Stimulated activated CD4-positive, alpha-beta T cell treated with anti-CD3 and anti-CD28 coated beads, Interleukin-4, amount 100 ng/mL, for 4 hours (primary cell): ENCODE measurements at places on chromosomes 2 and 18.

DNA sequence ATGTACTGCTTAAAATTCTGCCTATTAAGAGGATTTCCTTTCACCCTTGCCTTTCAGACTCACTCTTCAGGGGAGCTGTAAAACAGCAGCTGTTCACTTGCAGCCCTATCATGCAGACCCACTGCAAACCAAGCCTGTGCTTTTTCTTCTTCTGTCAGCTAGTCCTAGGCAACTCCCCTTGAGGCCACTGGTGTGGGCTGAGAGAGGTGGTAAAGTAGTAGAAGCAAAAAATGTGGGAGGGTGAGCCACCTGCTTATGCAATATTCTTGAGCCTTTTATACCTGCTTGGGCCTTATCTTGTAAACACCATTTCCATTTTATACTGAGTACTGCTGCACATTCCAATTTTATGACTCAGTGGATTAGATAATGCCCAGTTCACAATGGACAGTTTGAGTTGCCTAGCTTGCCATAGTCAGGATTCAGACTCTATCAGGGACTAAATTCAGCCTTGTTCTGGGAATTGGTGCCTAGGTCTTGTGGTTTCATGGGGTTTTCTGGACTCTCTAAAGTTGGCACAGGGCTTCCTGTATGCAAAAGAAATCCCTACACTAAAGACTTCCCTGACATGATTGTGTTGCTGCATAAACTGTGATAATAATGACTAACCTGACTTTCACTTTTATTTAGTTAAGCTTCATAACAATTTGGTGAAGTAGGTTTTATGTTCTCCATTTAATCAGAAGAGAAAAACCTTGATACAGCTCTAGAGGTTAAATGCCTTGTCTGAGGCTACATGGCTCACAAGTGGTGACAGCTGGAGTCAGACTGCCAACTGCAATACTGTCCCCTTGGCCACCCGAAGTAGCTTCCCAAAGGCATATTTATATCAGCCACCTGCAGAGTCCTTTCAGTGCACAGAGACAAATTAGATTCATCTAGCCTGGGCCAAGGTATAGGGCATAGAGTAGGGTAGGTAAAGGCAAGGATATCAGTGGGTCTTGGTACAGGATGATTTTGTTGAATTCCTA is 47.4 kb upstream of the KDM3A start:
- DNase-seq, result no peak

- no peak for DNase-seq
Observed at GRCh38 chr2:137168552-137168951, 403.2 kb downstream of the THSD7B start.

- no peak for DNase-seq
Observed at GRCh38 chr2:147094077-147094476, 750.8 kb upstream of the ACVR2A start.

DNA sequence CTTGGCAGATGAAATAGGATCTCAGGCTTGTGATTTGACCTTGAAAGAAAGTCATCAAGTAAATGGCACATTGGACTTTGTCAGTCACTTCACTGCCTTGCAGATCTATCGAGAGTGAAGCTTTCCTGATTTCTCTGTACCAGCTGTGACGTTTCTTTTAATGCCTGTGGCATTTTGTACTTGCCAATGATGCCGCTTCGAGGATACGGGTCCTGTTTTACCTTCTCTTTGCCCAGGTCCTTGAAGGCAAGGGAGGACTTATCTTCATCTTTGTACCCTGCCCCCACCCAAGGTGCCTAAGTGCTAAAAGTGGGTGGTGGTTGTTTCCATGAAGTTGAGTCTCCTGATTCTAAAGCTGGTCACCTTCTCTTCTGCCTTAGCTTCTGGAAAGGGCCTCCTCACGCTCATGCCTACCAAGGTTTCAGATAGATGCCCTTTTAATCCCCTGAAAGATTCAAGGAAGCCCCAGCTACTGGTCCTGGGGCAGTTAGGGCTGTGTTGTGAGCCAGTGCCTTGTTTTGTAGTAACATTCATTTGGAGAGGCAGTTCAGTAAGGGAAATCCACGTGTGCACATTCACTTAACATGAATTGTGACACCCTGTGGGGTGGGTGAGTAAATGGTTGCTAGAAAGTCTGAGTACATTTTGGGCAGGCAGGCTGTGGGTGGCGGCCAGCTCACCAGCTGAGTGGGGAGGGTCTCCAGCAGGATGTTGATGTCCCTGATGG is 6.1 kb downstream of the LBH start:
- DNase-seq, result peak; percentile 57

DNA sequence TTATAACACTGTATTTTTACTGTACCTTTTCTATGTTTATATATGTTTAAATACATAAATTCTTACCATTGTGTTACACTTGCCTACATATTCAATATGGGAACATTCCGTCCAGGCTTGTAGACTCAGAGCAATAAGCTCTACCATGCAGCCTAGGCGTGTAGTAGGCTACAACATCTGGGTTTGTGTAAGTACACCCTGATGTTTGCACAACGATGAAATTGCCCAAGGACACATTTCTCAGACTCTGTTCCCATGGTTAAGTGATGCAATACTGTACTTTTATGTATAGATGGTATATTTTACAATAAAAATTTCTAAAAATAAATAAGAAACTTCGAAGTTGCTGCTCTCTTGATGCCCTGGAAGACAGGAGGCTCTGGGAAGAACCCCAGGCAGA is 38.4 kb downstream of the YPEL5 start:
- DNase-seq, result no peak

DNA sequence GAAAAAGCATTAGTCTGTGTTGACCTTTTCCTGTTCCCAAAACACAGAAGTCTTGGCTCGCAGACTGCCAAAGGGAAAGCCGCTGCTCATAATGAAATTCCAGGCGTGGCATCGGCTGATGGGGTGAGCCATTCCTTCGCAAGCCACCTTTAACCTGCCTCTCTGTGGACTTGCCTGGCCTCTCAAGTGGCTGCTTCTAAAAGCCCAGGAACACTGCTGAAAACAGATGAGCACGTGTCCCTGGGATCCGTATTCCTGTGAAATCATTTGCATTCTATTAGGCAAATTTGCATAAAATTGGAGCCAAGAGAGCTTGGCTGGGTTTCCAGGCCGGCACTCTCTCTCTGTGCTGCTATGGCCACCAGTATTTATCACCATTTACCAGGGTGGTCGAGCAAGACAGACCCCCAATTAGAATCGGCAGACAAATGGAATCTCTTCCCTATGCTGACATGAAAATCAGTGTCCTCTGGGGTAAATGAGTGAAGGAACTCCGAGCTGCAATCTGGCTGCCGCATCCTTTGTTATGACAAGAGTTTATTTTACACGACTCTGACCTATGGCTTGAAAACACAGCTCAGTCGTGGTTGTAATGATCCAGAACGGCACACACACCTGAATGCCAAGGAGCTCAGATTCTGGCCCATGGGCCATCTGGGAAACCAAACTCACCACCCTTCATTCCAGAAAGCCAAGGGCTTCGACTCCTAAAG is 21.7 kb downstream of the BCL2 start:
- DNase-seq, result no peak

DNA sequence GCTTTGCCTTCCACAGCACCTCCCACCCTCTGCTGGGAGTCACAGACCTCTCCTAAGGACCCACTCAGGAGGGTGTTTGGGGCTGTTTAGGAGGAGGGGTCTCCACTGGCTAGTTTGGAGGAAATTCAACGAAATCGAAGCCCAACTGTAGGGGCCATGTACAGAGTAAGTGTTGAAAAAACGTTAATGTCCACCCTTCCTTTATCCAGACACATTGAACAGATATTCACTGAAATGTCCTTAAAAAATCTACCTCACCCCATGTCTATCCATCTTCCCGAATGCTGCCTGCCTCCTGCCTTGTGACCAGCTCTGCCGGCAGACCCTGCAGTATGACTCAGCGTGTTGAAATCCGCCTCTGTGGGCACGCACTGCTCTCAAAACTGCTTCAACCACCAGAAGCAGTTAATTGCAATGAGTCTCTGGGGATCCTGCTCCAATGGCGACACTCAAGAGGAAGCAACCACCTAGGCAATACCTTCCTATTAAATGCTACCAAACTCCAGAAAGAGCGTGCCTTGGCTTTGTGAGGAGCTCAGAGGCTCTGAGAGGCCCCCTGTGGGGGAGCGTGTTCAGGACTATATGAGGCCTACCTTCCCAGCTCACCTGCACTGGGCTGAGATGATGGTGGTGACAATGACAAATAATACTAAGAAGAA is 61.4 kb upstream of the RTN4 start:
- DNase-seq, result no peak

DNA sequence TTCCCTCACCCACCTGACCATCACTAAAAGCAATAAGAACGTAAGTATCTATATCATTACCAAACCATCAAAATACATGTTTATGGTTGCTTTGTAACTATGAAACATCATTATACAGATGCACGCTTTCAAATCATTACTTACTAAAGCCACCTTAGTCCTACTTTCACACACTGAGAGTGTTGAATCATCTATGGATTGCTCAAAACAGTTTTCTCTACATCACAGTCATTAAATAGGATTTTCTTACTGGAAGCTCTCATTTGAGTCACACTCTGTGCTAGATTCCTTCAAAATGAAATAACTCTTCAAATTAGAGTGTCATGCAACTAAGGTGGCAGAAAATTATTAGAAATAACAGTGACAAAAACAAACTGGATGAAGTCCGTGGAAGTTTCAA is 878.4 kb downstream of the CPS1 start:
- no peak for DNase-seq

- no peak for DNase-seq
Observed at GRCh38 chr2:71783815-71784214, 330.5 kb downstream of the DYSF start.

DNA sequence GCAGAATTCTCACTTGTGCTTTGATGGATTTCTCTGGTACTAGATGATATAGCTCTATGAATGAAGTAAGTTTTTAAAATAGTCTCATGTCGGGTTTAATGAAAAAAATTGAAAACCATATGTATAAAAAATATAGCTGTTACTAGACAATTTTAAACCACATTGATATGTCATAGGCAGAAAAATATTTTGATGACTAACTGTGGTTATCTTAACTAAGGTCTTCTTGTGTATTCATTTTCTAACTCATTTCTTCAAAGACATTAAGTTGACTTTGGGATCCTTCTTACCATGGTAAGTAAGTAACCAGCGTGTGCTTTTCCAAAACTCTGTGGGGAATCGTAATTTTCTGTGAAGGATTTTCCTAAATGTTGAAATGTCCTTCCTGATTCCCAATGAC is 160.9 kb upstream of the COL3A1 start:
- no peak for DNase-seq
